ENCODE measurements at places on chromosomes 5 and 9.

GRCh38 chr5:122421374-122422079 lies 109.5 kb downstream of the SNCAIP start:
- no peak for DNase-seq

- DNase-seq, result no peak
Observed at GRCh38 chr5:52789851-52790250, 2.1 kb downstream of the ITGA1 start.

DNA sequence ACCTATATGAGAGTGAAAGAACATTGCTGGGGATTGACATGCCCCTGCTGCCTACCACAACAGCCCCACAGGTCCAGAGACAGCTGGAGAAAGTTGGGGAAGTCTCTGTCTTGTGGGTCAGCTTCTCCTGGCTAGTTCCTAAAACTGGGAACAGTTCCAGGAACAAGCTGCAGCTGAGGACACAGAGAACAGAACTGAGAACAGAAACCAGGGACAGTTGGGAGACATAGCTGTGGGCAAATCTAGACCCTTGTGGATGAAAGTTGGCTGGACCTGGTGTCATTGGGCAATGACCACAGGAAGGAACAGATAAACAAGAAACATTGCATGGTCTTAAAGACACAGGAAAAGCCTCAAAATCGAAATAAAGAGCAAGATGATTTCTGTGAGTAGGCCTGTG lies 58.3 kb upstream of the MOCS2 start:
- DNase-seq, result no peak

DNA sequence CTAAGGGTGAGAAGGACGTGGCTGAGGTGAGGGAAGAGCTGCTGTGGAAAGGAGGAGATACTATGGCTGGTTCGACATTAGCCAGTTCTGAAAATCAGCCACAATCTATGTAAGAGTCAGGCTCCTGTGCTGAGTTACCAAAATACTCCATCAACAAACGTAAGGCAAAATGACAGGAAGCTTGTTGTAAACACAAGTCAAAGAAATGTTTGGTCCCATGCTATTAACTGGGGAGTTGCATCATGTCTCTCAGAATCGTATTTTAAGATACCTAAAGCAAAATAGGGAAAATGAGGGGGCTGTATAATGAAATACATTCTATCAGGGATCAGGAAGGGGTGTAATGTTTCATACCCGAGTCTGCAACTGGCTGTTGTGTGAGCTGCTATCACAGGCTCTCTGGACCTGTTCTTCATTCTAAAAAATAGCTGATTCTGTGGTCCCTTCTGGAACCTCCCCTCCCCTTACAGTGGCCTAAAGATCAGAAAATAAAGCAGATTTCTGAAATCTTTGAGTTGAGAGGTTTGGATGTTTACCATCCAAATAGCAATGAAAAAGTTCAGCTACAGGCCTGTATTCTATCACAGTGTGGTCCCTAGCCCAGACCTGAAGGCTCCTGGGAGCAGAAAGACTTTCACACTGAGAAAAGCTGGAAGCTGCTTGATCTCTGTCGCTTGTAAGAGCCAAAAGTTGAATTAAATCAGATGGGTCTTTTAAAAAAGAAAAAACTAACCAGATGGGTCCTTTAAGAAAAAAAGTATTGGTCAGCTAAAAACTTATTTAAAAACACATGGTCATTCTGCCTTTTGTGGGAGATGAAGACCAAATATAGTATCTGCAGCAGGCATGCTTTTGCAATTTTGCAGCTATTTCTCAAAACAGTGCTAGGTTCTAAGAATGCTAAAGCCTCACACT lies 97.8 kb upstream of the SMC5 start:
- DNase-seq, result no peak

DNA sequence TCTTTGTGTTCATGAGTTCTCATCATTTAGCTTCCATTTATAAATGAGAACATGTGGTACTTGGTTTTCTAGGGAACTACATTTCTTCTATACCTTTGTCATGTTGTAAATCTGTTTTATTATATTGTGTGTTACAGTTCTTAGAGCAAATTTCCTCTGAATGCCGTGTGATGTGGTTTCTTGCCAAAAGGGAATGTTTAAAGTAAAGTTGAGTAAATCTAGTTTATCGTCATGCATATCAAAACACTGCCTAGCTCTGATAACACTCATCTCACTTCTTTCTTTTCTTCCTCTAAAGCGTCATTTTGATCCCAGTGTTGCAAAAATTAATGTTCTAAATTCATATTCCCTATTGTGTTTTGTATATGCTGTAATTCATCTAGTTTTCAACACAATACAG lies 295.4 kb upstream of the HAPLN1 start:
- DNase-seq, result no peak

DNA sequence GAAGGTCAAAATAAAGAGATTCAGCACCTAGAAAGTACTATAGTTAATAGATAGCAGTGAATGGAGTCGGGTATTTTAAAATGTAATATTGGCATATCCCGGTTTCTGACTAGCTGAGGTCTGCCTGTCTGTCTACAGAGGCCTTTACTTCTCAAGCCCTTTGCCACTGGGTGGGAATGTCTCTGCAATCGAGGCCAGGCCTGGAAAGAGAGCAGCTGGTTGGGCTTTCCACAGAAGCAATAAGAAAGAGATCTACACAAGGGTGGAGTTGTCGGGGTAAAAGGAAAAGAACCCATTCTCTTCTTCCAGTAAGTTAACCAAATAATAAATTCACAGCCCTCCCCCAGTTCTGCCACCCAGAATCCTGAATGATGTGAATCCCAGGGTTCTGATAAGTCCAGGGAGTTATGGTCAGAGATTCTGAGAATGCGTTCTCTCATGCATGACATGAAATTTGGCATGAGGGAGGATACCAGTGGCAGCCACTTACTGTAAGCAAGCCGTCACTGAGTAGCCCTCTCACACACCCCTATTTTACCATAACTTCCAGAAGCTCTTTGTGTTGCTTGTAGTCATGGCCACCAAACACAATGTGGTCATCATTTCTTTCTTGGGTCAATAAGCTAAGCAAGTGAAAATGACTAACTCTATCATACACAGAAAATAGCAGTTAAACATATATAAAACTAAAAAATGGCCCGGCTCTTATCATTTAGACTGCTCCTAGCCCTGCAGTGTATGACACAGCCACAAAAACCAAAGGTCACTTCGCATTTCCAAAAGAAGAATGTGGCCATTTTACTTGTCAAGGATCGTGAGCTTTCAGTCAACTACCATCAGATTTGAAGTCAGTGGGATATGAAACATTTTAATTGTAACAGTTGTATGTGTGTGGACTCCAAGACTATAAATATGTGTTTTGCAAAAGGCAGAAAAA lies 185.0 kb downstream of the GLIS3 start:
- no peak for DNase-seq

Data from cortex of kidney (tissue), 1 donor.